Central memory CD4-positive, alpha-beta T cell (primary cell): ENCODE measurements at places on chromosomes 4 and X.

- DNase-seq, result no peak
These were observed 665.7 kb downstream of the ZNF674 start for GRCh38 chrX:45879512-45879911.

- no peak for DNase-seq
These were observed 37.6 kb downstream of the ARFIP1 start for GRCh38 chr4:152817331-152817730.

DNA sequence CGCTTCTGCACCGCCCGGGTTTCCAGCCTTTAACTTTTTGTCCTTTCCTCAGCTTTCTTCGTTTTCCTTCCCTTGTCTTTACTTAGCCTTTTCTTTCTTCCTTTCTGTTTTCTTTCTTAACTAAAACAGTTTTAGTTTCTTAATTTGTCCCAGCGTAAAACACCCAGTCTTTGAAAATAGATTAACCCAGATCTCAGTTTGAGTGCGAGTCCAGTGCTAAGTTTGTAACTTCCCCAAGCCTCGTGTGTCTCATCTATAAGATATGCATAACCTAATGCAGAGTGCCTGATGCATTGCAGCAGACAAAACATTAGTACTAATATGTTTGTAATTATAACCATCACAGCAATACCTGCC, 460 bp upstream of the GEMIN8 start:
- no peak for DNase-seq

GRCh38 chrX:39492497-39493162, 605.1 kb downstream of the BCOR start:
- DNase-seq, result no peak

DNA sequence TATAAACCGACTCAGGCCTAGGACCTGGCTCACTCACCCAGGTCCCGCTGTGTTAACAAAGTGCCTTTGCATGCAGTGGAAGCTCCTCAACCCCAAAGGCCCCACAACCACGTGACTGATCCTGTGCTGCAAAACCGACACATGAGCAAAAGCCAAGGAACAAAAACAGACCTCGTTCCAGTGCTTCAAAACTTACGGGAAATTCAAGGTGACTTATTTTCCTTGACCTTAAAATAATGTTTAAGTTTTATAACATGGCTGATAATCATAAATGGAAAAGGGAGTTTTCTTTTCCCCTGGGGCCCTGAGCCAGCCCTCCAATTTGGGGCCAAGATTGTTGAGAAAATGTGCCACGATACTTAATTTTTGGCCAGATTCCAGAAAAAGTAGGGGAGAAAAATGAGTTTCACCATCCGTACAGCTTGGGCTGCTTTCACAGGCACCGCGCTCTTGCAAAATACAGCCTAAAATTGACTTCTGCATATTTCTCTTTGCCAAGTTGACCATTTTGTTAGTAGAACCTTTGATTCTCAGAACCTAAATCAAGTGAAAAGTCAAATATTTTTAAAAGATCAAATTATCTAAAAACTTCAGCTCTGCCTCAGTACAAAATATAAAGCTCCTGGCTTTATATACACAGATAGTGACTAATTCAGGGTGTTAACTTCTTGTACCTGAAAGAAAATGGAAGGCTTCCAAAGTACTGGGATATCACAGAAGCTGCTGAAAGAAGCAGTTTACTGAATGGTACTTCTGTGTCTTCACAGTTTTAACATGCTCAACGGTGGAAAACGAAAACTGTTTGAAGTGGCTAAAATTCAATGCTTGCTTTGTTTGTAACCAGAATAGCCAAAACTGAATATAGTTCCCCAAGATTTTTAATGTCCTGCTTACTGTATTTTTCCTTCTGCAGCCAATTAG, 93.8 kb downstream of the APBB2 start:
- DNase-seq, result no peak

GRCh38 chrX:115901241-115901640, 269.3 kb upstream of the AGTR2 start:
- DNase-seq, result no peak

DNA sequence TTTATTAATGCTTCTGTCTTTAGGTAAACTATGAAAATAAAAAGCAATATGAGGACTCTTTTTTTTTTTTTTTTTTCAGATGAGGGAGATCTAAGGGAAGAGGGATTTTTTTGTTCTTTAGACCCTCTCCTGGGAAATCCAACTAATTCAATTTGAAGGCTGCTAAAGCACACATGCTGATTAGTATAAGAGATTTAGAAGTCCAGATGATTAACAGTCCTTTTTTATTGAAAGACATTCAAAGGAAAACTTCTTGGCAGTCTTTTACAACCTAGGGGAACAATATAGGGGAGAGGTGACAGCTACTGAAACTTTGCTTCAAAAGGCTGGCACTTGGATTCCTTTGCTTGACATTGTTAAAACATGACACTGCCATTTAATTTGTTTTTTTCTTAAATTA, 602.5 kb downstream of the RAPGEF2 start:
- DNase-seq, result no peak

DNA sequence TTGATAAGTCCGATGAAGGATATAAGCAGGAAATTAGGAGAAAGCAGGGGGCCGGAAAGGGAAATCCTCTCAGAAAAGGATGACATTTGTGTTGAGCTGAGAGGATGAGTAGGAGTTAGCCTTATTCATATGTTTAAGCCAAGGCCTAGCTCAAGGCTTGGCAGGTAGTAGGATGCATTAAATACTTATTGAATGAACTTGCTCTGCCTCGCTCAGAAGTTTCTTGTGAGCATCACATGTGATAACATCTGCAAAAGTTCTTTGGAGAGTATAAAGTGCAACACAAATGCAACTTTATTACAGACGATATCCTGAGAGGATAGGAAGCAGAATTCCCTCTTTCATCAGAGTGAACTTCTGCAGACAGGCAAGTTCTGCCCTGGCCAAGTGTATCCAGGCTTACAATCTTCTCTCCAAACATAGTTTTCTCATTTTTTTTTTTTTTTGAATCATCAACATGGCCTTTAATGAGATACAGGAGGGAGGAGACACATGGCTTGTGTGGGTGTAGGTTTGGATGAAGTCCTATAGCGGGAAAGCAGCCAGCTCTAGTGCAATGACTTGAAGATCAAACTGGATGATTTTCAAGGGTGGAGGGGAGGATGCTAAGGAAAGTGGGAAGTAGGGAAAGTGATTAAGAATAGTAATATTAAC, 48.1 kb downstream of the LUZP4 start:
- no peak for DNase-seq

- DNase-seq, result no peak
These were observed 1.4 kb downstream of the MAMLD1 start for GRCh38 chrX:150364347-150365050.

DNA sequence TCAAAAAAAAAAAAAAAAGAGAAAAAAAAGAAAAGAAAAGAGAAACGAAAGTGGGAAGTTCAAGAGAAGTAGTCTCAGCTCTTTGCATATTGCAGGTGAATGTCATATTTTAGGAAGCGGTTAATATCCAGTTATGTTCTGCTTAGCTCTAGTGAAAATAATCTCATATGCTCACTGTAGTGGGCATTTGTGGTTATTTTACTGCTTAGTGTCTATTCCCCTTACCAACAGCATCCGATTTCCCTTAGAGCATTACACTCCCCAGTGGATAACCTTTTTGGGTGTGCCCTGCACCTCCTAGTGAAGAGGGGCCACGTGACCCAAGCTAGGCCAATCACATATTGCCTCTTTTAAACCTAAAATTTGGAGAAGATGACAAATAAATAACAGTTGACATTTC, 111.2 kb upstream of the ZNF827 start:
- no peak for DNase-seq

GRCh38 chr4:87069037-87069742, 134.4 kb downstream of the AFF1 start:
- DNase-seq, result no peak

DNA sequence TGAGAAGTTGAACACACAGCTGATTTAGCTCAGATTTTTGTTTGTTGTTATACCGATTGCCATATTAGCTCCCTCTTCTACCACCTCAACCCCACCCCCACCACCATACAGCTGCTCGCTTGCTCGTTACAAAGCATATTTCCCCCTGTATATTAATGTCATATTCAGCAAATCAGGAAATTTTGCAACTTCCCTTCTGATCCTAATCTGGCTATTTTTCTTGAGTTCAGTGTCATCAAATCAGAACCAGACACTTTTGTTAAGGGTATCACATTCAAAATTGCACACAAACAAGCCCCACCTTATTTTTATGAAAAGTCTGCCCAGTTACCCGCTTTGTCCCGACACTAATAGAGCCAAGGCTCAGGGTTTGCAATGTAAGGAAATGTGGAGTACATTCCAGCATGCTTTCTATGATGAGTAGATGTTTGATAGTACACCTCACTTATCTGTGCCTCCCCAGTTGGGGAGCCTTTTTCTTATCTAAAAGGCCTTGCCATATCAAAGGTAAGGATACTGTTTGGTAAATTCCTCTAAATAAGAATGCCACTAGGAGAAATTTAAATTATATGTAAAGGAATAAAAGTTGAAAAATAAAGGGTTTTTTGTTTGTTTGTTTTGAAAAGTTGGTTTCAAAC, 212.2 kb downstream of the CBR4 start:
- DNase-seq, result no peak

DNA sequence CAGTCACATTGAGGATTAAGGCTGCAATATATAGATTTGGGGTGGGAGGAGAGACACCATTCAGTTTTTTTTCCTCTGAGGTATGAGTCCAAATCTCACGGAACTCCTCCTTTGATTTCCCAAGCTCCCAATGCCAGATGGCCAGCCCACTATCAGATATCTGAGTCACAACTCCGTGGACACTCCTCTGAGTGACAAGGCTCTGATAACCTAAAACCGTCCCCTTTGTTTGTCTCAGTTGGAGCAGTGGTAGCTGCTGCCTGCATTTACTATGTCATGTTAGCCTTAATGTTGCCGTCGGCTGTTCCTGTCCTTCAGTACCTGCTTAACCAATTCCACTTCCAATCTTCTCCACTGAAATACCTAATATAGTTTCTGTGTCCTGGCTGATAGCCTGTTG, 107.3 kb downstream of the DTHD1 start:
- DNase-seq, result no peak

DNA sequence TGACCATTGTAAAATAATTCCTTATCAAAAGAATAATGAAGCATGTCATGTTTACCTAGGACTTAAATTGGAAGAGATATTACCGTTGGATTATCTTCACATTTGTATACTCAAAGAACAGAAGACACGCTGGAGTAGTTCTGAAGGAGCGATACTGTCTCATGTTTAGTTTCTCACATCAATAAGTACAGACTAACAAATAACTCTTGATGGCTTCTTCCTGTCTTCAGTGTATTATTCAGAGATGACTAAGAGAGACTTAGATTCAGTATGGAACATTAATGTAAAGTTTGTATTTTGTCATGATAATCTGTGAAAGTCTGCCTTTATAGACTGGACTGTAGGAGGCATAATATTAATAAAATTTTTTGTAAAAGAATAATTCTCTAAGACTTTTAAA, 72.7 kb downstream of the SPRY1 start:
- DNase-seq, result no peak

DNA sequence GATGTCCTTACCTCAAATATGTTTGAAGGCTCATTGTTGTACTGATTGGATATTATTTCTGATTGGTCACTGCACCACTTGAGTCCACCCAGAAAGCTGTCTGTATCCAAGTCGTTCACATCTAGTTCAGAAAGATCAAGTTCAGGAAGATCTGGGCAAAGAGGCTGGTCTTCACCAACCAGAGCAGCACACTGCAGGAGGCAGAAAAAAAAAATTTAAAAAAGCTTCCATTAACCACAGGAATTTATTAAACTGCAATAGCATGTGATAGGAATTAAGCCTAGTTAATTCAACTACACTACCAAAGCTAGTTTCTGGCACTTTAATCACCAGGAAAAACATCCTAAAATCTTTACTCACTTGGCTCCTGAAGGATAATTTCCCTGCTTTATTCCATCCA, 5.1 kb downstream of the PPARGC1A start:
- DNase-seq, result no peak
